Amygdala (tissue), 56 donors: ENCODE measurements at places on chromosomes 2 and 18.

DNA sequence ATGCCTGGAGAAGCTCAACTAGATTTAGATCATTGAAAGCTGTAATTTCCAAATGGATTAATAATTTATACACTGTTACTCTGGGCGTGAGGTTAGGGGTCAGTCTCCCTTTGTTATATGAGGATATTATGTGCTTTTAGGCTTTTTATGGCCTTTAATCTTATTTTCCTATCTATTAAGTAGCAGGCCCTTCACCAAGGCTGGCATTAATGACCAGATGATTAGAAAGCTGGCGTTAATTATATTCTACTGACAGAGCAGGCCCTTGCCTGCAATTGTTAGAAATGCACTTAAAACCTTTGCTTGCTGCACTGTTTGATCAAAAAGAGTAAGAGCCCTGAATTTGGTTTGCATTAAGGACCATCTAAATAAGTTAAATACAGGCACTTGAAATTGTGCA is 75.3 kb downstream of the EPAS1 start:
- no peak for DNase-seq

- no peak for DNase-seq
Observed at GRCh38 chr18:5653802-5654201, 110.0 kb upstream of the EPB41L3 start.

DNA sequence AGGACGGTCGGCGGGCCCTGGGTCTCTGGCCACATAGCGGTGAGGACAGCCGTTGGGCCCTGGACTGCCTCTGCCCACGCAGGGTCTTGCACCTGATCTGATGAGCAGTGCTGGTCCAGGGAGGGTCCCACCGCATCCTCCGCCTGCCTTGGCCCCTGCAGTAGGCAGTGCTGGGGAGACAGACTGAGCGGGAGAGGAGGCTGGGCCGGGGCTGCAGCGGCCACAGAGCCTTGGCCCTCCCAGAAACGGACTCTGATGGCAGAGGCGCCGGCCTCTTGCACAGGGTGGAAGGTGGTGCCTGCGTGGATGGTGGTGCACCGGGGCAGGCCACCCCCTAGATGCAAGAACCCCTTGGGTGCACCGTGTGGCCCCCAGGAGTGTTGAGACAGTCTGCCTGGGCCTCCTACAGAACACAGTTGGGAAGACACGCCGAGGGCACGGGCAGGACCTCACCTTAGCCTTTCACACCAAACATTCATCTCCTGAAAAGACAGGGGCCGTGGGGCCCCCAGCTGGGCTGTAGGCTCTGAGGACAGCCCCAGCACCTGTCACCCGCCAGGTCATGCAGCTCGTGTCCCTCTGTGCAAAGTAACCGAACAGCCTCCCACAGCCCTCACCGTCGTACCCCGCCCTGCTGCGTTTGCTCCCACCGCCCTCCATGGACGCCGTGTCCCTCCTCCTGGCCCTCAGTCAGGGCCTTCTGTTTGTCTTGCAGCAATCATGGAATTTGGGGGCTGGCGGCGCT is 36.8 kb downstream of the NFATC1 start:
- no peak for DNase-seq

GRCh38 chr2:151570191-151570590 is 160.5 kb downstream of the RIF1 start:
- no peak for DNase-seq

GRCh38 chr18:42508683-42509296 is 553.8 kb downstream of the PIK3C3 start:
- DNase-seq = no peak

DNA sequence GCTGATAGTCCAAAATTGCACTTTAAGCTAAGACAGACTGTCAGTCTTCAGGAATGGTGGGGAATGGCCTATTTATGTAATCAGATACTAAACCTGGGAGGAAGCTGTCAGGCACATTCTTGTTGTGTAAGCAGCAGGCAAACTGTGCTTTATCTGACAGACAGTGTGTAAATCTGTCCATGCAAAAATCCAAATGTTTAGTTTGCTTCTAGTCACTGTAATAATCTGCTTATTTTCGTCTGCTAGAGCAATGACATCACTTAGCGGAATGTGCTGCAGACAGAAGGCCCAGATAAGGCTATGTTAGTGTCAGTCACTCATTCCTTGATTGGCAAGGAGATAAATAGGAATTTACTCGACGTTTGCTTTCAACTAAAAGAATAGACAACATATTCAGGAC is 263.5 kb downstream of the ZNF407 start:
- no peak for DNase-seq

DNA sequence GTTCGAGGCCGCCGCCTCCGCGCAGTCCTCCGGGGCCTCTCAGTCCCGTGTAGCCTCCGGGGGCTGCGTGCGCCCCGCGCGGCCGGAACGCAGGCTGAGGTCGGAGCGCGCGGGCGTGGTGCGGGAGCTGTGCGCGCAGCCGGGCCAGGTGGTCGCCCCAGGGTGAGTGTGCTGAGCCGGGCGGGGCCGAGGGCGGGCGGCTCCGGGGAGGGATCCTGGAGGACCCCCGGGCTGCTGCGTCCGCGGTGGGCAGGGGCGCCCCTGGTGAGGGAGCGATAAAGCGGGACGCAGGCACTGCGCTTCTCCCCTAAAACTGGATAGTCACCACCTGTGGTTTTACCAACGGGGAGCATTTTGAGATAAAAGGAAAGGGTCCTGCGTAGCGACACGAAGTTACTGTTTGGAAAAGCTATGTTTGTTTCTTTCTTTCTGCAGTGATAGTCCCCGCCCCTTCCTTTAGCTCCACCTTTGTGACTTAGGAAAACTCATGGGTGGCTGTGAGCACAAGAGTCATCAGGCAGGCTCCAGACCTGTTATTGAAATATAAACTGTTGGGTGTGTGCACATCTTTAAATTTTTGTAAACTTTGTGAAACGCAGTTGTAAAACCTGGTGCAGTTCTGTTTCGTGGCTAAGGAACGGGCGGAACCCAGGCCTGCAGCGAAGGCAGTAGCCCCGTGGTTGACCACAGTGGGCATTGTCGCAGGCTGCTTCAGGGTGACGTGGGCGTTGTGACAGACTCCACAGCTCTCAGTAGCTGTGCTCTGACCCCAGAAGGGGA is 687 bp downstream of the CTDP1 start:
- DNase-seq = no peak
